ENCODE measurements at places on chromosomes 12 and 14.

GRCh38 chr12:56998316-56998715 is 8.0 kb downstream of the ZBTB39 start:
- DNase-seq, result no peak

DNA sequence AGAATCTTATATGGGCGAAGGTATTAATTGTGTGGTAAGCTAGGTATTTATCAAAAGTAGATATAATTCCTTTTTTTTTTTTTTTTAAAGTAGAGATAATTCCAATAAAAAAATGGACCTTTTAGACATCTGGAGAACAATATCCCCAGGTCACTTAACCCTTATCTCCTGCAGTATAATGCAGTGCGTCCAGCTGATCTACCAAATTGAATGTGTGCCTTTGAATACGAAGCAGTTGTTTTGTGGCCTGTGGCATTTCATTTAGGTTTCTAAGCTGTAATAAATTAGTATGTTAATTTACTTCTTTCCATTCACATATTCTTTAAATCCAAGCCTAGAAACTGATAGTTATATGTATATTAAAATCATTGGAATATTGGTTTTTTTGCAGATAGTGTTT is 3.1 kb downstream of the FUT8 start:
- DNase-seq, result no peak

DNA sequence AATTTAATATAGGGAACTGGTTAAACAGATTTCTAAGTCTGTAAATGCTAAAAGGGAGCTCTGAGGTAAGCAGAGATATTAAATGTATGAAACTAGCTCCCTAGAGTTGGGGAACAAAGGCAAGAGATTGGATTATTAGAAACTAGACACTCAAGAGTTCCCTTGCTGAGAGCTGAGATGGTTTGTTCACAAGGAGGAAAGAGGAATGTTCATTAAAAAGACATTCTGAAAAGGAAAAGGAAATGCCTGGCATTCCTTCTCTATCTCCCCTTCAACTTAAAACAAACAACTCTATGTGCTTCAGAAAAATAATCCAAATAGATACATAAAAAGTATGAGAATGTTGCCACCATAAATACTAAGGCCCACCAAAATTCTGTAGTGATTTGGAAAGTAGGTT is 73.7 kb downstream of the GALNT4 start:
- no peak for DNase-seq

- DNase-seq, result no peak
Observed at GRCh38 chr12:18634382-18634781, 103.4 kb downstream of the PLCZ1 start.

DNA sequence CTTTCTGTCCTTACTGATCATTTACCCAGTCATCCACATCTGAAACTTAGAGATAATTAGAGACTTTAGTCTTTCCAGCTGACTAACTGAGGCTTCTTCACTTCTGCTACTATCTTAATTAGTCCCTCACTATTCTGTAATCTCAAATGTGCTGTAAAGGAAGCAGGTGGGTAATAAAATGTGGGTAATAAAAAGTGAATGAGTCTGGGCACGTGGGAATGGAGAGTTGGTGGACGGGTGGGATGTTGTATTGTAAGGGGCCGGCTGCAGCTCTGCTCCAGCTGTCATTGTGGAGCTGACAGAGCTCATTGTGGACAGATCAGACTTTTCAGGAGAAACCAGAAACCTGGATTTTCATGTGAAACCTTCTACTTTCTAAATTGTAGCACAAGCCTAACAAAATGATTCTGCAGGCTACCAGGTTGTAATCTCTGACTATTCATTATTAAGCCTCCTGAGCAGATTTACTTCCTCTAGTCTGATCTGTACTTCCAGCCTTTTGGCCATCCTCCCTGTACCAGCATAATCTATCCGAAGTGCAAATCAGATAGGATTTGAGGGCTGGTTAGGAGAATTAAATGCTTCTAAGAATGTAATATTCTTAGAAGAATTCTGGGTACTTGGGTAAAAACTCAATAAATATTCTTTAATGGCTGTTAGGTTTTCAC is 42.0 kb upstream of the BMAL2 start:
- no peak for DNase-seq

DNA sequence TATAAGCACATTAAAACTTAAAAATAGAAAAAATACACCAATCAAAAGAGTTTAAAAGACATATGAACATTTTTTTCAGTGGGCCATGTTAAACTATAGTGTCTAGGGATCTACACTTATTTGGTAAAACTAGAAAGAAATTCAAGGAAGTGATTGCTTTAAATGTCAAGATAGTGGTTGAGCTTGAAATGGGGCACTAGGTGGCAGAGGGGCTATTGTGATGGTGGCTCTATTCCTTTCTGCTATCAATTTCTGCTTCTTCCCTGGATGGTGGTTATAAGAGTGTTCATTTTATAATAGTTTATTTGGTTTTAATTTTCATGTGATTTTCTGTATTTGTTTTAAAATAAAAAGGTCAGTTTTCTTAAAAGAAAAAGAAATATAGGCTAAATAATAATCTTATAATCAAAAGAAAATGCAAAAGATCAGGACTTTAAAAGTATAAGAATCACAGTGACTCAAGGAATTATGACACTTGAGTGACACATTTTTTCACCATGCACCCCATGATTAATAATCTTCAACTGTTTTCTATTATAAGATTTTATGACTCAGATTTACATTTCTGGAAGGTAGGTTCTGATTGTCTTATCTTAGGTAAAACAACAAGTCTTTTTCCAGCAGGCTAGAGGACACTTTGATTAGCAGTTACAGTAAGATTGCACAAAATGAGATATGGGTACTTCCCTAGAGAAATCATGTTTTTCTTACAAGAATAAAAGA is 137.5 kb downstream of the FSCB start:
- DNase-seq, result no peak

DNA sequence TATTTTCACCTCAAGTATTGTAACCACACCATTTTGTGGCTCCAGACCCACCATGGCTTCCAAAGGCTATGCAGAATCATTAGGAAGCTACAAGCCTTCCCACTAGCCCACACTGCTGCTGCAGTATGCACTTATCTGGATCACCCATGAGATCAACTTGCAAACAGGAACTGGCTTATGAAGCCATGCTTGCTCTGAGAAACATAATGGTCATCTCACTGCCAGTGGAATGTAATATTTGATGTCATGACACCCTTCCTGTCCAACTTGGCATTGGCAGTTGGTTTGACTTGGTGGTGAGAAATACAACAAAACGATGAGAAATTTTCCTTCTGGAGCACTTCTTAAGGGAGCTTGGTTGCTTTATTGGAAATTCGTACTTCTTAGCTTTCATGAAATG is 69.3 kb upstream of the FRMD6 start:
- DNase-seq, result no peak

DNA sequence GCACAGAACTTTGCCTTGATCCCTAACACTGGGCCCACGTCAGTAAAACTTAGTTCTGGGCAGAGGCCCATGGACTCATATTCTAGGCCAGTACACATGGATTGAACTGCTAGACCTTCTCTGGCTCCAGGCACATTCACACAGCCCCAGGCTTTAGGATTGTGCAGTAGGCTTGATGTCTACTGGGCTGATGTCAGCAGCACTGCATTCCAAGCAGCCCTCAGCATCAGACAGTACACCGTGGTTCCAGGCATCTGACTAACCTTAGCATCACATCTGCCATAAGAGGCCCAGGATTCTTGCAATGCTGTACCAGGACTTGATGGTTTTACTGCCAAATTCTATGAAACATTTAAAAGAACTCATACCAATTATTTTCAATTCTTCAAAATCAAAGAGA is 301.9 kb downstream of the CCER1 start:
- no peak for DNase-seq
